ENCODE measurements at places on chromosomes 4 and X. TPM values are rescaled to one million over a fixed set of nuclear protein-coding genes. Genes with fewer than 3 reads are reported as not detected.
A peak's percentile ranks its signal among the peaks of the same experiment; 100 is the strongest.

FAM149A gene
- 0.83 TPM for total RNA-seq

- H3K36me3 ChIP-seq, result no peaks in the 10 kb centered on the region
- no peaks in the 10 kb centered on the region for H3K4me1 ChIP-seq
- no peak for DNase-seq
- no peak overlapping the region for H3K4me3 ChIP-seq
Observed at GRCh38 chr4:160406263-160406825, 1303.5 kb downstream of the RAPGEF2 start.

DNA sequence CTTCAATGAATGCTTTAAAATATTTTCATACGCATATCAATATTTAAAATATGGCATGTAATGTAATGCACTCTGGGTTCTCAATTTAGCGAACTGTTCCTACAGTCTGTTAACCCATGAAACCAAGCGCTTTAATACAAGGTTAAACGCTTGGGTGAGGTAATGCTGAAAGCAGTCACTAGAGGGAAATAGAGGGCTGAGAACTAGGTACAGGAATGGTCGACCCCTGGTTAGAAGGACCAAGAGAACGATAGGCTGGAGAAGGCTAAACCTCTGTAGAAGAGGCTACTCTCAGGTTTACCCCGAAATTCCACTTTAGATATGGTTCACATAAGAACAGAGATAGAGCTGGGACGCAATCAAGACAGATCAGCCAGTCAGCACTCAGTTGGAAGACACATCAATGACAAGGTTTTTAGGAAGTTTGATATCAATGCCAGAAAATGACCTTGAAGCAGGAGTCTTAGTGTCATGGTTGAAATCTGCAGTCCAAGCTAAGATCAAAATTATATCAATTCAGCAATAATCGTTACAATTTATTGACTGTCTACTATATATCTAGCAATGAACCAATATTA is 26.9 kb downstream of the ARSJ start:
- H3K27ac ChIP-seq, result no peak overlapping the region
- H3K4me3 ChIP-seq, result no peak overlapping the region
- H3K36me3 ChIP-seq, result no peaks in the 10 kb centered on the region
- no peak for DNase-seq
- no peaks in the 10 kb centered on the region for H3K27me3 ChIP-seq
- no peaks in the 10 kb centered on the region for H3K4me1 ChIP-seq

- no peak for DNase-seq
- H3K4me1 ChIP-seq, result no peaks in the 10 kb centered on the region
- H3K36me3 ChIP-seq, result peaks cover 7% of the 10 kb centered on the region
Observed at GRCh38 chr4:99934891-99935290, 11.5 kb downstream of the DNAJB14 start.

ABRAXAS1 gene
- 3.1 TPM for total RNA-seq

GRCh38 chrX:119155416-119156035 is 27.9 kb upstream of the KIAA1210 start:
- no peaks in the 10 kb centered on the region for H3K4me1 ChIP-seq
- DNase-seq, result no peak
- H3K27me3 ChIP-seq, result no peaks in the 10 kb centered on the region
- H3K36me3 ChIP-seq, result no peaks in the 10 kb centered on the region

DNA sequence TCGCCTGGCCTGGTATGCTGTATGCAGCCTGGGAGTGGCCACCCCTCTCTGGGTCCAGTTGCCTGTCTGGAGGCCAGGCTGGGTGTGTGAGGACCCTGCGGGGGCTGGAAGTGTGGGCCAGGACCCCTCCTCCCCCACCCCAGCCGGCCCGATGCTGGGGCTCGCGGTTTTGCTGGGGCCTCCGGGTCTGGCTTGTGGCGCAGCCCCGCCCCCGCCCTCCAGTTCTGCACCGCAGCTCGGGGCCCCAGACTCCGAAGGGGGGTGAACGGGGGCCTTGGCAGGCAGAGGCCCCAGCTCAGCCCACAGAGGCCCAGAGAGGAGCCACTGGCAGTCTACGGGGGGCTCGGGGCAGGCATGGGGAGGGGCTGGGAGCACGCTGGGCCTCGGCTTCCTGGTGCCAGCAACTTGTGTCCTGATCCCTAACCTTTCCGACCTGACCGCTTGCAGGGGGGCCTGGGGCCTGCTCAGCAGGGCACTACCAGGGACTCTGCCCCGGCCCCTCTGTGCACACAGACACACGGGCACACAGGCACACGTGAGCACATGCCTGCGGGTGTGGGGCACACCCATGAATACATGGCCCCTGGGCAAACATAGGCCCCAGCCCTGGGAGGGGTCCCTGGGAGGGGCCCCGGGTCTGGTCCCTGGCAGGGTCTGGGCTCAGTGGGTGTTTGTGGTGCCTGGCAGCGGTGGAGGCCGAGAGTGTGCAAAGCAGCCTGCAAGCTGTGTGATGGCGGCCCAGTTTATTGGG is 21.4 kb upstream of the FGFR3 start:
- no peaks in the 10 kb centered on the region for H3K36me3 ChIP-seq
- DNase-seq, result no peak
- H3K27ac ChIP-seq, result no peak overlapping the region
- no peak overlapping the region for H3K4me3 ChIP-seq
- H3K27me3 ChIP-seq, result no peaks in the 10 kb centered on the region

DNA sequence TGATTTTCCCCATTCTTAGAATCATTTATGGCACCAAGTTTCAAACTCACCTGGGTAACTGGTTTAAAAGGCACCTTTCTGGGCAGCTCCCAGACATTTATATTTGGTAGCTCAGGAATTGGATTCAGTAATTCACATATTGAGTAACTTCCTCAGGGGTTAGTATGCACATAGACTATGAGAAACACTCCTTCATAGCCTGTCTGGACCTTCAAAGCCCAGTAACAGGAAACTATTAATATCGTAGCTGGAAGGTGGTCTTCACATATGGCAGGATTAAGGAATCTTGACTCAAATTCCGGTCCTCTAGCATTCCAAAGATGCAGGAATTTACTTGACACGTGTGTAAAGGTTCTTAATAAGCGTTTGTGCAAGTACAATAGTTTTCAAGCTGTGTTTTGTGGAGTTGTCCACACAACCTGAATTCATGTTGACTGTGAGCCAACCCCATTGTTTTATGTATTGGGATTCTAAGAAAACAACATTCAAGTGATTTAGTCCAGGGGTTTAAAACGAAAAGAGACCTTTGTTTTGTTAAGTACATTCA is 78.4 kb downstream of the PLS3 start:
- no peak for DNase-seq
- no peak overlapping the region for H3K27ac ChIP-seq
- H3K4me3 ChIP-seq, result no peak overlapping the region
- no peaks in the 10 kb centered on the region for H3K36me3 ChIP-seq

DNA sequence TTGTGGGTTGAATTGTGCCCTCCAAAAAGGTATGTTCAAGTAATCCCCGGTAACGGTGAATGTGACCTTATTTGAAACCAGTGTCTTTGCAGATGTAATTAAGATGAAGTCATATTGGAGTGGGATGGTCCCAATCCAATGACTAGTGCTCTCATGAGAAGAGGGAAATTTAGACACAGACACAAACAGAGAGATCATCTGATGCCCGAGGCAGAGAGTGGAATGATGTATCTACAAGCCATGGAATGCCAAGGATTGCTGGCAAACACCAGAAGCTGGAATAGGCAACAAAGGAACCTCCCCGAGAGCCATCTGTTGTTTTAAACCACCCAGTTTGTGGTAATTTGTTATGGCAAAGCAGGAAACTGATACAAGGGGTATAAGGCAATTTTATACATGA is 35.1 kb downstream of the RPS6KA3 start:
- peaks cover 50% of the 10 kb centered on the region for H3K36me3 ChIP-seq
- H3K27ac ChIP-seq, result no peak overlapping the region
- no peak overlapping the region for H3K4me3 ChIP-seq
- no peaks in the 10 kb centered on the region for H3K27me3 ChIP-seq
- no peaks in the 10 kb centered on the region for H3K4me1 ChIP-seq

- no peak for DNase-seq
- no peaks in the 10 kb centered on the region for H3K27me3 ChIP-seq
- no peak overlapping the region for H3K27ac ChIP-seq
Observed at GRCh38 chrX:11431786-11432185, 138.6 kb downstream of the AMELX start.

TMLHE gene
- total RNA-seq, result 12.8 TPM

GRCh38 chr4:164926301-164926700 is 49.3 kb downstream of the APELA start:
- H3K36me3 ChIP-seq, result no peaks in the 10 kb centered on the region
- no peaks in the 10 kb centered on the region for H3K4me1 ChIP-seq
- no peak overlapping the region for H3K27ac ChIP-seq
- no peak overlapping the region for H3K4me3 ChIP-seq
- no peak for DNase-seq

DNA sequence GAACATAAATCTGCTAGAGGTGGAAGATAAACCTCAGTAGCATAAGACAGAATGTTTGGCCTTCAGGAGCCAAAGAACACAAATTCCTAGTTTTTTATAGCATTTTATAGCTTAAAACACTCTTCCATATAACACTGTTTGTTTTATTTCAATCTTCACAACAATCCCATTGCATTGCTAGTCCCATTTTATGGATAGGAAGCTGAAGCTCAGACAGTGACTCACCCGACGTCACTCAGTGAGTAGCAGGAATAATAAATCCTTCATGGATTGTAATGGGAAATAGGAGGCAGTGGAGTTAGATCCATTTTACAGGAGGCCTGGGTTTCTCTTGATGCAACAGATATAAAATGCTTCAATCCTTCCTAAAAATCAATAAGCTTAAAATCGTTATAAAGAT is 217.5 kb downstream of the RAB28 start:
- H3K27me3 ChIP-seq, result no peaks in the 10 kb centered on the region
- H3K27ac ChIP-seq, result no peak overlapping the region

DNA sequence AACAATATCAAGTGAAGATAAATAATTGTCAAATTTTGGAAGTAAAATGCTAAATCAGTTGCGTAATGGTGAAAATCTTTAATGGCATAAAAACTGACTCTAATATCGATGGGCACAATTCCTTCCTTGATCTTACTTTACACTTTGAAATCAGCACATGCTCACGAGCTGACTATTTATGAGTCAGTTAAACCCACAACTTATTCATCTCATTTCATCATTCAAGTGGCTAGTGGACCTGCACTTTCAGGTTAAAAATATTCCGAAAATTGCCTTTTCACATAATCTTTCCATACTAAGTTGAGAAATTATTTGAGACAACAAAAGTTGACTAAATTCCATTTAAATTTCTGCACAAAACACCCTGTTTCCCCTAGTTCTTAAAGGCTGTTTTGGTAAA is 582.1 kb upstream of the TENM3 start:
- no peaks in the 10 kb centered on the region for H3K4me1 ChIP-seq
- no peaks in the 10 kb centered on the region for H3K36me3 ChIP-seq
- H3K4me3 ChIP-seq, result no peak overlapping the region
- DNase-seq, result no peak
- no peaks in the 10 kb centered on the region for H3K27me3 ChIP-seq
- H3K27ac ChIP-seq, result no peak overlapping the region

GRCh38 chr4:183333983-183334382 is 11.8 kb upstream of the CLDN24 start:
- no peaks in the 10 kb centered on the region for H3K36me3 ChIP-seq
- DNase-seq, result no peak
- H3K27ac ChIP-seq, result no peak overlapping the region
- no peaks in the 10 kb centered on the region for H3K27me3 ChIP-seq

FATE1 gene
- not detected for total RNA-seq

GRCh38 chr4:125794989-125795388 is 480.2 kb downstream of the FAT4 start:
- H3K36me3 ChIP-seq, result no peaks in the 10 kb centered on the region
- no peak overlapping the region for H3K4me3 ChIP-seq
- no peaks in the 10 kb centered on the region for H3K27me3 ChIP-seq
- DNase-seq, result no peak

DNA sequence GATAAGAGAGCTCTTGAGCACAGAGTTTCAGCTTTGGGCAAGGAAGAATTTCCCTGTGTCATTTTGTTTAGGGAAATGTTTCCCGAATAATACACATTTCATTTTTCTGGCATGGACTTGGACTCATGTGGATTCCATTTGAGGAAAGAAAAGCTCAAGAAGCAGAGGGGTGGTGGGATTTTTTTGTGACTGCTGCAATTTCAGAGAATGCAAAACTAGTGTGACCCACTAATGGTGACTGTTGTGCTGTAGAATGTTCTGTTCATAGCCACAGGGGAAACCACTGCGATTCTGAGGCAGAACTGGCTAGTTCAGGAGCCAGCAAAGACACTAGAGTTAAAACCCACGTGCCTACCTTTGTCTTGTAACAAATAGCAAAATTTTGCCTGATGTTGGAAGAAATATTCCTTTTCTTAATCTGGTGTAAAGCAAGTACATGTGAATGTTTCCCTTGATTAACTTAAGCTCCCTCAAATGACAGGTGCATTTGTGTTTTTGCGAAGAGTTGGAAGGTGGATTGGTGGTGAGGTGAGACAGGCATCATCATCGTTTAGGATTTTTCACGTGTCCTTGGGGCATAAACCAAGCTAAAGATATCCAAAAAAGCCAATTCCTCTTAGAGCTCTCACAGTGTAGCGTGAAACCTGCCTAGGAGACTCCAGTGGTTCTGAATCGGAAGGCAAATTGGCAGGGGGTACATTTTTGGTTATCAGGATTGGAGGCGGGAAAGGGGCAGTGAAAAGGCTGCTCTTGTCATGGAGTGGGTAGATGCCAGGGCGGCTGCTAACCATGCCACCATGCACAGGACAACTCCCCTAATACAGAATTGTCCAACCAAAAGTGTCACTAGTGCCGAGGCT is 38.0 kb upstream of the FAM9C start:
- peak overlapping the region; percentile 22 for H3K27ac ChIP-seq
- no peaks in the 10 kb centered on the region for H3K4me1 ChIP-seq
- no peak overlapping the region for H3K4me3 ChIP-seq
- H3K36me3 ChIP-seq, result no peaks in the 10 kb centered on the region
- H3K27me3 ChIP-seq, result no peaks in the 10 kb centered on the region

PPP4R3C gene
- total RNA-seq, result not detected

DNA sequence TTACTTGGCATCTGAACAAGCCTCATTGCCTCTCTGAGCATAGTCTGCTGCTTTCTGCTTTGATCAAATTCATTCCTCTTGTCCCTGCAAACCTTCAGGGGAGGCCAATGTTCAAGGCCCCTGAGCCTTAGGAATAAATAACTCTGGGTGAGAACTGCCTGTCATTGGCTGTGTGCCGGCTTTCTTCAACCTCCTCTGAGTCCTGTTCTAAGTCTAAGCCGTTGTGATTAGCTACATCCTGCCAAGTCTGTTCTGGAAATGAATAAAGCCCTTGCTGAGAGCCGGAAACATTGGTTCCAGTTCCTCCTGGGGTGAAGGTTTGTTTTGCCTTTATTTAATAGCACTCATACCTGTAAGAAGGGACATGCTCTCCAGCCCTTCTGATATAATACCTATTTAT is 13.8 kb downstream of the RNF4 start:
- H3K36me3 ChIP-seq, result no peaks in the 10 kb centered on the region
- peaks cover 100% of the 10 kb centered on the region for H3K4me1 ChIP-seq
- no peak for DNase-seq
- peak overlapping the region; percentile 39 for H3K27ac ChIP-seq
- no peaks in the 10 kb centered on the region for H3K27me3 ChIP-seq
- H3K4me3 ChIP-seq, result no peak overlapping the region

- no peaks in the 10 kb centered on the region for H3K36me3 ChIP-seq
- DNase-seq, result no peak
- H3K4me1 ChIP-seq, result peaks cover 5% of the 10 kb centered on the region
- no peak overlapping the region for H3K27ac ChIP-seq
- no peak overlapping the region for H3K4me3 ChIP-seq
Observed at GRCh38 chrX:139828033-139828432, 104.8 kb downstream of the ATP11C start.

NUDT10 gene
- total RNA-seq, result not detected

- no peak overlapping the region for H3K4me3 ChIP-seq
- peaks cover 31% of the 10 kb centered on the region for H3K4me1 ChIP-seq
- DNase-seq, result no peak
- no peaks in the 10 kb centered on the region for H3K36me3 ChIP-seq
- no peaks in the 10 kb centered on the region for H3K27me3 ChIP-seq
Observed at GRCh38 chr4:2860391-2861348, 17.0 kb downstream of the ADD1 start.

LRAT gene
- total RNA-seq, result 0.88 TPM
